Aorta (tissue), 5 donors: ENCODE measurements at places on chromosomes 12 and 14.

GRCh38 chr12:94643606-94644005, 6.8 kb downstream of the TMCC3 start:
- no peaks in the 10 kb centered on the region for H3K4me1 ChIP-seq
- H3K27ac ChIP-seq = no peak overlapping the region
- no peak for DNase-seq
- H3K27me3 ChIP-seq = no peaks in the 10 kb centered on the region

DNA sequence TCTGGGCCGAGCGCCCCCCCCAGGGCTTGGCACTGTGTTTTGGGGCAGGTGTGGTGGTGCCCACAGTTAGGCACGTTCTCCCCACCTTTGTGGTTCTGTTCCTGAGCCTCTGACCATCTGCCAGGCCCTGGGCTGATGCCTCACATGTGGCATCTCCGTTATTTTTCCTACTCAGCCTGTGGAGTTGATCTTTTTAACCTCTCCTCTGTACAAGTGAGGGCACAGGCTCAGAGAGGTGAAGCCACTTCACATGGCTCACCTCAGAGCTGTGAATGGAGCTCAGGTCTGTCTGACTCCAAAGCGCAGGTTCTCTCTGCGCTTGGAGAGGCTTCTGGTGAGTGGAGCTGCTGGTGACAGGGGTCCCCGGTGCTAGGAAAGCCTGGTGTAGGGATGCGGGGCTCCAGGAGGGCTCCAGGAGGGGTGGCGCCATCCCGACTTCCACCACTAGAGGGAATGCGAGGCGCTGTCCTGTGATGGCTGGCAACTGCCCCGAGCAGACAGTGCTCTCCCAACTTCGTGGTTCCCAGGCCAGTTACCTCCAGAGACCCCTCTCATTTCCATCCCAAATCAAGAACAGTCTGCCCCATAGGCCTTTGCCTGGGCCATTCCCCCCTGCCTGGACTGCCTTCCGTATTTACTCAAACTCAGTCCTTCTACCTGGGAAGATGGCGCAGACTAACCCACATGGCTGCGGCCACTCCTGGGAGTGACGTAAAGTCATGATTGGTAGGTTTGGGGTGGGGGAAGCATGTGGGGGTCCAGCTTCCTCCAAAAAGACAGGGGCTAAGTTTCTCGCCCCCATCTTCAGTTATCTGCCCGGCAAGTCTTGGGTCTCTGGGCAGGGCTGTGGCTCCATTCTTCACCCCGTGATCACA, 9.9 kb downstream of the BCL7A start:
- H3K4me1 ChIP-seq = no peaks in the 10 kb centered on the region
- no peaks in the 10 kb centered on the region for H3K27me3 ChIP-seq
- no peaks in the 10 kb centered on the region for H3K36me3 ChIP-seq
- H3K27ac ChIP-seq = no peak overlapping the region
- no peak overlapping the region for H3K4me3 ChIP-seq

DNA sequence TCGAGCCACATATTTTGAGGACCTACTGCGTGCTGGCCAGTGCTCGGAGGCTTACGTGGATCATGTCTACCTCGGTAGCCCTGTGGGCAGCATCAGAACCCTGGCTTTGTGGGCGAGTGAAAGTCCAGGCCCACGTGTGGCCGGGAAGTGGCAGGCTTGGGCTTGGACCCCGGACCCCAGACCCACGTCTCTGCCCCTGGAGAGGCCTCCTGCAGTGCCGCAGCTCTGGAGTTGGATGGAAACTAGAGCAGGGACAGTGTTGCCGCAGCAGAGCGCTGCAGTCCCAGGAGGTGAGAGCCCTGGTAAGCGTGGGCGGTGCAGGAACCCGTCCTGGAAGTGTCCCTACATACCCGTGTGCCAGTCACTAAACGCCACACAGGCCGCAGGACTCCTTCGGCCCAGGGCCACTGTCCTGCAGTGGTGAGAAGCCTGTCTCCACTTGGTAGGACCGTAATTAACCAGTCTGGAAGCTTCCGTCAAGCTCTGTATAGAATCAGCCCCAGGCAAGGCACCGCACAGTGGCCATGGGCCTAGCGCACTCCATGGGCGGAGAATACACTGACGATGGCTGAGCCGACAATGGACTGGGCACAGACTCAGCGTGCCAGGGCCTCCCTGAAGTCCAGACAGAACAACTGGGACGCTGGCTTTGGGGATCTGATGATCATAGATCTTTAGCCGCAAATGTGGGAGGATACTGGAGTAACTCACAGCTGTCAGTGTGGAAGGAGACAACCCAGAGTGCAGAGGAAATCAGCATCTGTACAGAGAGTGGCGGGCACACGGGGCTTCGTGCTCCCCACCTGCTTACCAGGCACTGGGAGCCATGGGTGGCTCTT, 219.5 kb downstream of the KIF26A start:
- H3K36me3 ChIP-seq = no peaks in the 10 kb centered on the region
- no peak overlapping the region for H3K4me3 ChIP-seq
- no peaks in the 10 kb centered on the region for H3K27me3 ChIP-seq
- H3K27ac ChIP-seq = no peak overlapping the region
- peak; percentile 32 for DNase-seq
- H3K4me1 ChIP-seq = no peaks in the 10 kb centered on the region

GRCh38 chr12:103930787-103931735, 851 bp downstream of the HSP90B1 start:
- peak overlapping the region; percentile 65 for H3K27ac ChIP-seq
- peaks cover 6% of the 10 kb centered on the region for H3K4me1 ChIP-seq
- H3K27me3 ChIP-seq = no peaks in the 10 kb centered on the region
- peaks cover 3% of the 10 kb centered on the region for H3K36me3 ChIP-seq

GRCh38 chr14:41605550-41606281, 960 bp upstream of the LRFN5 start:
- H3K4me3 ChIP-seq = no peak overlapping the region
- H3K4me1 ChIP-seq = no peaks in the 10 kb centered on the region
- H3K36me3 ChIP-seq = no peaks in the 10 kb centered on the region
- H3K27ac ChIP-seq = no peak overlapping the region

DNA sequence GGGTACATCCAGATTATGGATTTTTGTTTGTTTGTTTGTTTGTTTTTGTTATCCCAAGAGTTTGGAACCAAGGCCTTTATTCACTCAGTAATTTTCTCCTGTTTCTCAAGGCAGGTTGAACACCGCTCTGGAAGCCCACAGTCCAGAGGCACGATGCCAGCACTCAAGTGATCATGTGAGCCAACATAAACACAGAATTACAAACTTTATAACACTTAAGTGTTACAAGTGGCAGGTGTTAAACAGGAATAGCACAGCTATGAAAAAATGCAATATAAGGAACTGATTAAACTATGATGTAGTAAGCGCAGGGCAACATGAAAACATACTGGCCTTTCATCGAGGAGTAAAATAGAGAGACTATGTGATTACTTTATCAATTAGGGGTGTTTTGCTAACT, 1885.8 kb upstream of the SEL1L start:
- DNase-seq = no peak
- no peaks in the 10 kb centered on the region for H3K36me3 ChIP-seq
- no peak overlapping the region for H3K27ac ChIP-seq
- H3K4me3 ChIP-seq = no peak overlapping the region
- H3K27me3 ChIP-seq = no peaks in the 10 kb centered on the region

DNA sequence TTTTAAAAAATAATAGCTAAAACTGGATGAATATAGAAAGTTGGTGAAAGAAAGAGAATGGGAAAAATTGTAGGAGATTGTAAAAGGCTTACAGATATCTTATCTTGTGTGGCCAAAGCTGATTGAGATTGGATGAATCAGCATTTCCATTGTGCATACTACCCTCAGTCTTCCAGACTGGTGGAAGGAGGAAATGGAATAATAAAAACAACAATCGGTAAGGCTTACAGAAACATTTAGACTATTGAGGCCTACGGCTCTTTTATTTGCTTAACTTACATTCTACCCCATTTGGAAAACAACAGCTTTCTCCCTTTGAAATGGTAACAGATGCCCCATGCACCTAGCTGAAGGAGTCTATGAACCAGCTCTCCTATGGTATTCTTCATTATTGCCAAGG, 129.8 kb downstream of the PTPRB start:
- no peak overlapping the region for H3K27ac ChIP-seq
- no peak for DNase-seq
- no peak overlapping the region for H3K4me3 ChIP-seq
- H3K27me3 ChIP-seq = no peaks in the 10 kb centered on the region

GRCh38 chr14:59126714-59127436, 61.6 kb upstream of the DAAM1 start:
- H3K36me3 ChIP-seq = no peaks in the 10 kb centered on the region
- no peak for DNase-seq
- H3K27me3 ChIP-seq = no peaks in the 10 kb centered on the region
- no peak overlapping the region for H3K4me3 ChIP-seq
- H3K4me1 ChIP-seq = no peaks in the 10 kb centered on the region

- H3K27ac ChIP-seq = no peak overlapping the region
- peaks cover 2% of the 10 kb centered on the region for H3K36me3 ChIP-seq
- H3K4me1 ChIP-seq = no peaks in the 10 kb centered on the region
- no peak for DNase-seq
- no peak overlapping the region for H3K4me3 ChIP-seq
- H3K27me3 ChIP-seq = no peaks in the 10 kb centered on the region
Measured at GRCh38 chr12:105580821-105581352, 250.4 kb downstream of the C12orf75 start.

- no peaks in the 10 kb centered on the region for H3K4me1 ChIP-seq
- DNase-seq = no peak
- no peak overlapping the region for H3K27ac ChIP-seq
- H3K4me3 ChIP-seq = no peak overlapping the region
- no peaks in the 10 kb centered on the region for H3K27me3 ChIP-seq
- no peaks in the 10 kb centered on the region for H3K36me3 ChIP-seq
Measured at GRCh38 chr12:32821293-32821692, 65.6 kb upstream of the YARS2 start.

DNA sequence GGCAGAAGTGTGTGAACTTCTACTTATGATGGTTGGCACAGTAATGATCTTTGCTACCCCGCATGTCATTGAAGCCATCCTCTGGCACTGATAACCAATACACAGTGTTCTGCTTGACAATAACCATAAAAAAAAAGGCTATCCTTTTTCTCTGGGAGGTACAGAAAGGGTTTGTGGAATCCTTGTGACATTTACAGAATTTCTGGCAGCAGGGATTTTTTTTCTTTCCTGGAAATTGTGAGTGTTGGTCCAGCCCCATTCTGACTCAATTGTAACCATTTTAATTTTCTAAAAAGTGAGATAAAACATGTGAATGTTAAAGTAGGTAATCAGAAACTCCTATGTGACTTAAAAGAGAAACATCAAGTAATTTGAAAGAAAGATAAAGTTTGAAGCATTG, 943.8 kb downstream of the TMTC2 start:
- DNase-seq = no peak
- no peak overlapping the region for H3K4me3 ChIP-seq
- no peaks in the 10 kb centered on the region for H3K27me3 ChIP-seq
- H3K36me3 ChIP-seq = no peaks in the 10 kb centered on the region
- H3K27ac ChIP-seq = no peak overlapping the region
